ENCODE measurements at places on chromosomes 4 and X.

DNA sequence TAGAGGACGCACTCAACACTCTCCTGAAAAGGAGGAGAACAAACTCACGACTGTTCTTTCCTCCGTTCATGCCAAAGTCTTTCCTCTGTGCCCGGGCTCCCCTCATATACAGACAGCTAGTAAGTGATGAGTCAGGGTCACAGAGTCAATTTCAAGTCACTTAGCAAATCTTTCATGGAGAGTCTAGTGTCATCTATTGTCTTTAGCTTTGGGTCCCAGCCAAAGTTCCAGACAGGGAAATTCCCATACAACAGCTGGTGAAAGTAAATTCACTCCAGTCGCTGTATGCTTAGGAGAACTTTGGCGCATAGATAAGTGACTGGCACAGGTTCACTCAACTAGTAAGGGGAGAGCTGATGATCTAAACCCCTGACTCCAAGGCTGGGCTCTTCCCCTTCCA is 226.5 kb downstream of the MID1 start:
- DNase-seq, result no peak

- no peak for DNase-seq
These were observed 262.7 kb downstream of the RCHY1 start for GRCh38 chr4:75251547-75251946.

GRCh38 chrX:47458528-47458927 is 24.5 kb downstream of the ZNF41 start:
- no peak for DNase-seq

DNA sequence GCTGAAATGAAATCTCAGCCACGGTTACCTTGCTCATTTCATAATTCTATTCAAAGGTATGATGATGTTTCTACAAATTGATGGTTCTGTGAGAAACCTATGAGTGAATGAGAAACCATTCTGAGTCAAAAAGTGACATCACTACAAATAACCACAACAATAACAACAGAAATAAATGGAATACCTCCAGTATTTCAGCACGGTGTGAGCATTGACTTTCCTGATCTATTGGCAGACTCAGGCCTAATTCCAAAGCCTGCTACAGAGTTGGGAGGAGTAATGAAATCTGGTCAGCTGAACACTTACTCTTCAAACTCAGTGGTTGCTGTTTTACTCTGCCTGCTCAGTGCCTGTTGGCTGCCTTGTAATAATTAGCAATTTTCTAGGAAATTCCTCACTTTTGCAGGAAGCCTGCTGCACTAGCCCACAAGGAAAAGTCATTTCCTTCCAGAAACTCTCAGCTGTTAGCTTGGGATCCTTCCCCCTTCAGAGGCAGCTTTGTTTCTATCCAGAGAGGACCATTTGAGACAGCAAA is 18.8 kb upstream of the SYNPO2 start:
- no peak for DNase-seq

DNA sequence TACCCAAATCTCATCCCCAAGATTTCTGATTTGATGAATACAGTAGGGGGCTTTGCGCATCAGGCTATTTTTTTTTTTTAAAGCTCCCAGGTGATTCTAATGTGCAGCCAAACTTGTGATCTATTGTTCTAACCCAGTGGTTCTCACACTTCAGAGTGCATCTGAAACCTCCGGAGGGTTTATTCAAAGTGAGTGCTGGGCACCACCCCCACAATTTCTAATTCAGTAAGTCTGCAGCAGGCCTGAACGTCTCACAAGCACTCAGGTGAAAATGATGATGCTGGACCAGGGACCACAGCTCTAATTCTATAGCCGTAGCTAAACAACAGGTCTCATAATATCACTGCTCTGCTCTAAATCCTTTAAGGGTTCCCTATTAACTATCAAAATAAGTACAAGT is 211.4 kb downstream of the FMR1NB start:
- no peak for DNase-seq

DNA sequence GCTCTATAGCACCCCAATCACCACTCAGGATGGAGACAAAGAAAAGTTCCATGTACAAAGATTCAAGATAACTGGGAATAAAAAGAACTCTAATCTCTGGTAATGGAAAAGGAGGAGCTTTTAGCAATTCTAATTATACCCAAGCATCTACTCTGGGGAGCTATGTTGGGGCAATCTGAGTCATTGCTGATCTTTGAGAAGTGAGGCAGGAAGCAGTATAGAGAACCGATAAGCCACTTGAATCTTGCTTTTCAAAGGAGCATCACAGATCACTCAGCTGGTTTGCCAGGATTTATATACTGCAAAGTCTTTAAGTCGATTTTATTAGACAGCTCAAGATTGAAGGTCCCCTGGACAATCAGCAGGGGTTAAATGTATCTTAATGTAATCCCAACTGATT is 220.0 kb downstream of the ENOX2 start:
- no peak for DNase-seq

DNA sequence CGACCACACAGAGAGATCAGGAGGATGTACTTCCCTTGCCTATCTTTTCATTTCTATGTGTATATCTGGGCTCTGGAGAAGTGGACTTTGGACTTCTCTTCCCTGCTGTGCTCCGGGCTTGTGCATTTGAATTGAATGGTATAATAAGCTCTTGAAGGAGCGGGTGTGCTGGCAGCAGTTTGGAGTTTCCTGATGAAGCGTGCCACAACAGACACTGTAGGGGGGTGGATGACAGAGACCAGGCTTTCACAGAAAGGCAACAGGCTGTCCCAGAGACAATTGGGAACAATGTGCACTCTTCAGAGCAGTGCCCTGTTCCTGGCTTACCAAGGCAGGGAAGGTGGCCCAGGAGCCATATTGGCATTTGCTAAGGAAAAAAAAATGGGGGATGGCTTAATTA is 170.1 kb downstream of the FRMPD4 start:
- DNase-seq, result no peak

GRCh38 chrX:42149281-42149680 is 225.9 kb upstream of the CASK start:
- DNase-seq, result no peak

GRCh38 chrX:39682778-39683177 is 415.0 kb downstream of the BCOR start:
- DNase-seq, result no peak

DNA sequence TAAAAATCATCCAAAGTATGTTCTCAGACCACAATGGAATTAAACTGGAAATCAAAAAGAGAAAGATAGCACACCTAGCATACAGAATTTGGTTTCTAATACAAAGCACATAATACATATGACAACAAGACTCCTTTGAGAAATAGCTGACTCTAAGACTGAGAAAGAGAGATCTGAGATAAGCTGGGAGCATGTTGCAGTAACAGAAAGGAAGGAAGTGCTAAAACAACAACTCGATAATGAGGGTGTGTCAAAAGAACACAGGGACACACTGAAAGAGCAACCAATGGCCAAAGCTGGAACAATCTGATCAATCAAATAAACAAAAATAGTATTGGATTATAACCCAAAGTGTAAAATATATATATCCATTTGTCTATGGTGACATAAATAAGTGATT is 586.6 kb downstream of the C4orf33 start:
- DNase-seq, result no peak

- no peak for DNase-seq
These were observed 175.8 kb downstream of the COMMD8 start for GRCh38 chr4:47287735-47288134.

DNA sequence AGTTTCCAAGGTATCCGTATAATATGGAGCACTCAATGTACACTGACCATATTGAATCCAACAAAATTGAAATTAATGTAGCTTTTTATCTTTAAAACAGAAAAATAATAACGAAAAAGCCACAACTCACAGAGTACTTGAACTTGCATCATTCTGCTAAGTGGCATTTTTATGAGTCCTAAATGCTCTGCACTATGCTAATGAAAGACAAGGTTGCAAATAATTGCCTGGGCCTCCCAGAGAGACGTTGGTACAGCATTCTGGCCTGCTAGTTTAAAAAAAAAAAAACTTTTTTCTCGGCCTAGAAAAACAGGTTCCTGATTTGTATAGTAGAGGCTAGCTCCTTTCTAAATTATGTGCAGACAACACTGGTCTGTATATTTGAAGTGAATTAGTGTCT is 4.3 kb upstream of the FAM9B start:
- no peak for DNase-seq

Measured in NCI-H187 (cell line).